Stimulated activated effector memory CD8-positive, alpha-beta T cell treated with anti-CD3 and anti-CD28 coated beads, Interleukin-12 subunit alpha, Interleukin-12 subunit beta, amount 100 ng/mL, for 72 hours (primary cell): ENCODE measurements at places on chromosomes 4 and X.

DNA sequence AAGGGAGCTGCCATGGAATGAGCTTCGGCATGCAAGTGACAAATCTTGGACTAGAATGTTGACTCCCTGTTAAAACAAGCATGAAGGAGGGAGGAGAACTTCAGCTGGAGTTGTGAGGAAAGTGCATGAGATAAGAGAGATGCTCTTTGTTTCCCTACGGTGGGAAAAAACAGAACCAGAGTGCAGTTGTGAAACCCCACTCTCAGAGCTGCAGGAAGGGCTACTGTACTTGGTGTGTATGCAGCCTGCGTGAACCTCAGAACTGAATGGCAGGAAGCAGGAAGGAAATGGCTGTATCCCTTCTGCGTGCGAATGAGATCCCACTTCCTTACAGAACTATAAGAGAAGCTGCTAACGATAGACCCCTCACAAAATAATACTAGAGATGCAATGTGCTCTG, 57.2 kb downstream of the EGF start:
- no peak for DNase-seq

- no peak for DNase-seq
Observed at GRCh38 chr4:129583868-129584267, 487.9 kb downstream of the C4orf33 start.

DNA sequence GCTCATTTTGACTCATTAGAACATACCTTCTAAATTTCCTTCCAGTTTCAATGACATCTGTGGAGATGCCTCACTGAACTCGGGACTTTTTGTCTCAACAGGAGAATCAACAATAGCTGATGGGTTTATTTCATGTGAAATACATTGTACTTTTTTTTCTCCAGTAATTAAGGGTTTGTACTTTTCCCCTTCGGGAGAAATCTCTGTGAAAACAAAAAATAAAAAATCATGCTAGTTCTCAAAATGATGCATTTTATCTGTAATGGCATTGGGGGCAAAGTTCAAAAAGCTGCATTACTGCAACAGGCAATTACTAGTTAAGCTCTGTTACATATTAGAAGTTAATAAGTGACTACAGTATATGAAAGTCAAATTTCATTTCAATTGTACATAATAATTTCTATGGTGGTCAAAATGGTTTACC, 167.3 kb upstream of the SH3RF1 start:
- no peak for DNase-seq

GRCh38 chr4:80365928-80366327, 30.4 kb downstream of the CFAP299 start:
- DNase-seq, result no peak

DNA sequence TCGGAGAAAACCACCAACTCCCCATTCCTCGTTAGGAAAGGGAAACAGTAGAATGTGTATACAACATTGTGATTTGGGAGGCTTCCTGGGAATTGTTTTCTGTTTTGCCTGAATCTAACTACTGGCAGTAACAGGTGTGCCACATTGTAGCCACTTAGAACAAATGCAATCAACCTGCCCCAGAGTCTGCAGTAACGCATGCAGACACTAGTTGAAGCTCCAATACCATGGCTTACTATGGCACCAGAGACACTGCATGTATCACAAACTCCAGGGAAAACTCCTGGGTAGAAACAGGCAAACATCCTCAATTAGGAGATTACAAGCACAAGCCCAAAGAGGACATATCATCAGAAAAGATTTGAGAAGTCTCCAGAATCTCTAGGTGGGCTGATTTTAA, 154.2 kb upstream of the NEIL3 start:
- DNase-seq, result no peak

GRCh38 chr4:152032722-152033131, 271.9 kb upstream of the GATB start:
- DNase-seq, result no peak

DNA sequence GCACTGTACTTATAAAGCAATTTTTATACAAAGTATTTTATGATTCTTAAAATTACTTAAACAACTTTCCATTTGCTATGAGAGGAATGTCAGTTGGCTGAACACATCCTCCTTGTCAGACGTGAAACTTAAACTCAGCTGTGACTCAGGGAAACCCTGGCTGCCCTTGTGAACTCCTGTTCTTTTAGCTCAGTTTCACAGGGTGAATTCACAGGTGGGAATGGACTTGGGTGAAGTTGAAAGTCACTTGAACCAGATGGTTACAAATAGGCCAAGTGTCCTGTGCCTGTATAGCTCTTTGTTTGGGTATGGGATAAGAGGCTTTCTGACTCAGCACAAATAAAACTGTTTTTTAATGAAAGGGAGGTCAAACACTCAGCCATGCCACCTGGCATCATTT, 67.4 kb upstream of the FAM47B start:
- DNase-seq, result no peak
